ENCODE measurements at places on chromosomes 7 and 10.

- DNase-seq: no peak
Observed at GRCh38 chr7:76048668-76048988, 722 bp downstream of the MDH2 start.

DNA sequence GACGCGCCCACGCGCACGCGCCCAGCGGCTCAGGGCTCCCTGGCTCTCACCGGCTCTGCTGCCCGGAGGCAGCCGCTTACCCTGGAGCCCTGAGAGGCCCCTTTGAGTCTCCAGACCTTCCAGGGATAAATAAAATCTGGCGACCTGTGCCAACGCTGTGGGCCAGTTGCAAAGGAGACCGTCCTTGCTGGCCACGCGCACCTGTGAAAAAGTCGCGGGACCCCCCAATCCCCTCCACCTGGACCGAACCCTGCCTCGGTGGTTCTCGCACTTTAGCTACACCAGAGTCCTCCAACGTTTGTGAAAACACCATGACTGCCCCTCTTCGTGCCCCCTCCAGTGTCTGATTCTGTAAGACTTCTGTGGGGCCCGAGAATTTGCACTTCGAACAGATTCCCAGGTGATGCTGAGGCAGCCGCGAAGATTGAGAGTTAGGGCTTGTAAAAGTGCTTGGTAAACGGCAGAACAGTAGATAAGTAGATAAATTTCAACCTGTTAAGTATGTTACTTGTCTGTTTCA lies 102.4 kb upstream of the SVIL start:
- DNase-seq: no peak

- no peak for DNase-seq
Observed at GRCh38 chr10:63692220-63692896, 171.2 kb downstream of the REEP3 start.

DNA sequence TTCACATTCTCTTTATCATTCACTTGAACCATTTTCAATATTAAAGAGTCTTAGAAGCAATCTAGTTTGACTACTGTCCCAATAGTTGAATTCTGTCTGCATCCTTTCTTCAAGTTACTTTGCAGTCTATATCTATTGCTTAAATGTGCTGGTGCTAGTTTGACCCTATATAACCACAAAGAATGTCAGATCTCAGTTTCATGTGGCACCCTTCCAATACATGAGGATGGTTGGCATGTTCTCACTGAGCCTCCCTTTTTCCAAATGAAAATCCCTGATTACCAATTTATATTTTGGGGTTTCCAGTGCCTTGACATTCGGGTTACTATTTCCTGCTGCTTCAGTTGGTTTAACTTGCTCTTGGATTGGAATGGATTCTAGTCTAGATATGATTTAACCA lies 292.7 kb downstream of the EXOC4 start:
- peak; percentile 51 for DNase-seq

GRCh38 chr7:106668861-106669524 lies 8.0 kb upstream of the CCDC71L start:
- no peak for DNase-seq

GRCh38 chr7:18109762-18110161 lies 82.1 kb upstream of the PRPS1L1 start:
- no peak for DNase-seq

DNA sequence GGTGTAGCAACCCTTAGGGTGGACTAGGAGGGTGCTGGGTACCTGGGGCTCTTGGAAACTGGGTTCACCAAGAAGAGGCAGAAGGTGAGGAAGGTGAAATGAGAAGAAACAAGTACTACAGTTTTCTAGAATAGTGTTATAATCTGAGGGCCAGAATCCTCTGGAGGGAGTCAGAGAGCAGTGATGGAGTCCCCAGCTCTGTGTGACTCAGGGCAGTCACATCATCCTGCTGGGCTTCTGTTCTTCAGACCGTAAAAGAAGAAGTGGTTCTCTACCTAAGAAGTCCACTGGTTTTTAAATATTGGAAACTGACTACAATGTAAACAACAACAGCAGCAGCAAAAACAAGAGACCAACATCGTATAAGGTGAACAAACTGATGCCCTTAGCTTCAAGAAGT lies 197.3 kb downstream of the PRPF18 start:
- DNase-seq: no peak

GRCh38 chr7:141145630-141145982 lies 71.7 kb downstream of the TMEM178B start:
- DNase-seq: no peak

GRCh38 chr10:77081481-77081891 lies 556.1 kb downstream of the KCNMA1 start:
- DNase-seq: no peak

GRCh38 chr10:44874166-44874565 lies 37.0 kb upstream of the TMEM72 start:
- DNase-seq: no peak

- no peak for DNase-seq
Observed at GRCh38 chr10:73339436-73339835, 19.2 kb downstream of the CFAP70 start.

DNA sequence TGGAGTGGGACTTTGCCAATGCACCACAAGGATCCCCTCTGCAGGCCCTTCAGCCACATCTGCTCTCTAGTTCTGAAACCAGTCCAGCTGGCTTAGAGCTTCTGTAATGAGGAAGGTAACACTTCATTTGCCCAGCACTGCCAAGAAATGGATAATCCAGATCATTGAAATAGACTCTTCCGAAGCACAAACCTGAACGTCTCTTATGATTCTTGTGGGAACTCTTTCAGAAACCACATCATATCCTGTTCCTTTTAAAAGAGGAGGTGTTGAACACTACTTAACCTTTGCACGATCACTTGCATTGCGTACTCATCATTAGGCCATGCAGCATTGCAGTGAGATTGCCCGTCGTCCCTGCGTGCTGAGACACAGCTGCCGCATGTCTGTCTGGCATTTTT lies 25.8 kb upstream of the PLPP4 start:
- no peak for DNase-seq
